Uterus (tissue), 4 donors: ENCODE measurements at places on chromosomes 2 and 18. TPM values are rescaled to one million over a fixed set of nuclear protein-coding genes. Genes with fewer than 3 reads are reported as not detected.

- no peak for DNase-seq
Measured at GRCh38 chr2:206804326-206804725, 38.9 kb downstream of the FASTKD2 start.

GRCh38 chr2:62940697-62941096 is 109.9 kb upstream of the OTX1 start:
- no peak for DNase-seq

DNA sequence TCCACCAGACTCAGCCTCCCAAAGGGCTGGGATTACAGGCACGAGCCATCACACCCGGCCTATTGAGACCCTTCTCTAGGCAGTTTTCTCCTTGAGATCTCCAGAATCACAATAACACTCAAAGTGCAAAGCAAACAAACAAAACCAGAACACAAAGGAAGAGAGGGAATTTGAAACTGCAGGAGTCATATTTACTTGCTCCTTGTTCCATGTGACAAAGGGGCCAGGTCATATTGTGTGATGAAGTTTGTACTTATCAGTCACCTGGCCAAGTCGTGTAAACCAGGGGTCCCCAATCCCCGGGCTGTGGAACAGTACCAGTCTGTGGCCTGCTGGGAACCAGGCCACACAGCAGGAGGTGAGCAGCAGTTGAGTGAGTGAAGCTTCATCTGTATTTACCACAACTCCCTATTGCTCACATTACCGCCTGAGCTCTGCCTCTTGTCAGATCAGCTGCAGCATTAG is 26.5 kb downstream of the SCYGR8 start:
- DNase-seq: no peak

GRCh38 chr18:45993438-45993837 is 26.3 kb upstream of the EPG5 start:
- no peak for DNase-seq

DNA sequence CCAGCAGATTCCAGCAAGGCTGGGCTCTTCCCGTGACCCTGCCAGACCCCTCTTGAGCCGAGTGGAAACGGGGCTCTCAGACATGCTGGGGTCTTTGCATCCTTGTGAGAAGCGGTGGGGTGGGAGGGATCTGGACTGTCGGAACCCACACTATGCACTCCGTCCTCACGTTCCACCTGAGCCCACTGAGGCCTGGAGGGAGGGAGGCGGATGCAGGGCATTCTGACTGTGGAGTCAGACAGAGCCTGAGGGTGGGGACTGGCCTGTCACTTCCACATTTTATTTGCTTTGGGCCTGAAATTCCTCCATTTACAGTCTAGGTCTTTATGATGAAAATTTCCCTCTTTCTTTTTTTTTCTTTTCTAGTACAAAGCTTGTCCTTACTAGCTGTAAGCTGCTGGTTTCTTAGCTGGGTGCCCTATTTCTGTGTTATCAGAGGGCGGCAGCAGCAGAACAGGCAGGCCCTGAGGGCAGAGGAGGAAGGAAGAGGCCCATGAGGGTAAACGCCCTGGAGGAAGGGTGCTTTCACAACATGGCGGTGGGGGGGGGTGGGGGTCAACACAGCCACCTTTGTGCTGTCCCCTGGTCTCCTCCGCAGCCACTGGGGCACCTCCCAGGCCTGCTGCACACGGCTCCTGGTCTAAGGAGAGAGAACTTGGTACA is 373.5 kb upstream of the MYT1L start:
- DNase-seq: no peak

GRCh38 chr2:101587251-101587650 is 110.3 kb upstream of the MAP4K4 start:
- DNase-seq: no peak

- peak; percentile 86 for DNase-seq
Measured at GRCh38 chr18:77207540-77207939, 42.1 kb upstream of the GALR1 start.

GRCh38 chr2:48161628-48162027 is 255.3 kb upstream of the FBXO11 start:
- DNase-seq: no peak

DNA sequence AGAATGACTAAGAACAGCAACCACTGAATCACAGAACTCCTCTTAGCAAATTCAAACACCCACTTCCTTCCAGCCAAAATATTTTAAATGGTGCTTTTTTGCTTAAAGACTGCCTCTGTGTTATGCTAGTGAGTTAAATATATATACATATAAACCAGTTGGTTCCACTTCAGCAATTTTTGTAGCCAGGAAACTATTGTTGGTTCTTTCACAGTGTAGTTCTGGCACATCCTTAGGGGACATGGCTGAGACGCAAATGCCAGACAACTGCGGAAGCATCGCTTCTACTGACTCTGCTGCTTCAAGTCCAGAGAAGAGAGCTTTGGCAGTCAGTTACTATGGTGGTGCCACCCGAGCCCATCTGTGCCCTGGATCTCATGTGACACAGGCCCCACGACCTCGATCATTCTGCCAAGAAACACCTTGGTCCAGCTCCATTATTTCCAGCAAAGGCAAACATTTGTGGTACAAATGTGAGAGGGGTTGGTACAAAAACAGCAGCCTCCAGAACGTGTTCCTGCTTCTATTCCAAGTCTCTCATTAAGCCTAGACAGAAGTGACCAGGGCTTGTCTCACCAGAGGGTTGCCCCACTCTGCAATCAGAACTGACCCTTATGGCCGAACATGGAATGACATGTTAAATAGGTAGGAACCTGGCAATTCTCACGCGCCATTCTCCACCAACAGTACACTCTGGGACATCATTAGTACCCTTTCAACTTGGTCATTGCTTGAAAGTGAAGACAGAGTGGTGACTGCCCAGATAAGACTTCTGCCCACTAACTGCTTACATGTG is 117.8 kb upstream of the NRP2 start:
- no peak for DNase-seq

- no peak for DNase-seq
Measured at GRCh38 chr2:215029936-215030335, 108.5 kb downstream of the ABCA12 start.

- DNase-seq: peak; percentile 30
Measured at GRCh38 chr2:126886916-126887280, 11.8 kb upstream of the TEX51 start.

GRCh38 chr2:26399771-26400376 is 1.8 kb upstream of the DRC1 start:
- no peak for DNase-seq

Gene FAM237A
- not detected for total RNA-seq

Gene RBM44
- total RNA-seq: 2.5 TPM

Gene CD302
- total RNA-seq: 31.8 TPM

Gene LYG1
- 0.76 TPM for total RNA-seq
